ENCODE measurements at places on chromosomes 3 and 15.

DNA sequence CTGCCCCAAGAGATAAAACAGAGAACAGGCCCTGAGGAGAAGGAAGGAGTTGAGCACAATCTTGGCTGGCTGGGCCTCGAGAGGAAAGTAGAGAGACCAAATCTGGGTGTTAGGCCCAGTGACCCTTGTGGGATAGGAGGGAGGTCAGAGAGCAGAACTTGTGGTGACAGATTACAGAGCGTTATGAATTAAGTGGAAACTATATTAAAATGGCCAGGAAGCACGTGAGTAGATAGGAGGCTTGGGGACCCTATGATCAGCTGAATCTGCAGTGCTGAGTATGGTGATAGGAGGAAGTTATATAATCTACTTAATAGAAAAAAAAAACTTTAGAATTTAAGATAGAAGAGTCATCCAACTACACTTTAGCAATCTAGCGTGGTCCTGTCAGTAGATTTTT, 30.0 kb downstream of the ST6GAL1 start:
- DNase-seq, result no peak

DNA sequence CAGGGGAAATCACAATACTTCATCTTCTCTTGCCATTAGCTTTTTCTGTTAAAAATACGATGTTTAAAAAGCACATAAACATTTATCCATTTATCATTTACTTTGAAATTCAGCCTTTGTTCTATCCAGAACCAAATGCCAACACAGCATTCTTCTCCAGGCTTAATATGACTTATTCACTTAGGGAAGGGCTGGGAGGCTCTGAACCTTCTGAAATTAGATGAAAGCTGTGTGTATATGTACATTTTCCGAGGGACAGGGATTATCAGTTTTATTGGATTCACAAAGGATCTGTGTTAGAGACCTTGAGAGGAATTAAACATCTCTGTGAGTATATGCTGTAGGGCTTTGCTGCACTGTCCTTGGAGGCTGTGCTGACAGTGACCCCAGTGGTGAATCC, 210.6 kb upstream of the UBE3A start:
- DNase-seq, result no peak

- no peak for DNase-seq
Measured at GRCh38 chr15:34591306-34591705, 7.9 kb upstream of the GOLGA8B start.

DNA sequence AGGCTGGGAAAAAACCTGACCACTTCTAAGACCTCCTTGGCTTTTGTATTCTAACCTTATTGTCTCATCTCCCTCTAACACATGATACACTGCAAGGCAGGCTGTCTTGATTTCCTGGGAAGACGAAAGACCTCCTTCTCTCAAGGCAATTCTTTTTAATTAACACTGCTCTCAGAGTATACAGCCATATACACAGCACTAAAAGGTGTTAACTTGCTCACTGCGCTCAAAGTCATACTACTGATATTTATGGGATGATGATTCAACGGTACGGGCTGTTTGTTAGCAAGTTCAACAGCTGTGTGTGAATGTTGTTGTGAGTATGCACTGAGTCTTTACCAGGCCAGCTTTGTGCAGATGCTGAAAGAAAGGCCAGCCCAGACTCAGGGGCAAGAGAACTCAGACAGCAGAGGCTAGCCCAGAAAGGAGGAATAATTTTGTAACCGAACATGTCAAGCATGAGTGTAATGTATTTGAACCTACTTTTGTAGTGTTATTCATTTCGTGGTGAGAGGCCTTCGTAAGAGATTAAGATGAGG, 229.9 kb downstream of the IL5RA start:
- no peak for DNase-seq

DNA sequence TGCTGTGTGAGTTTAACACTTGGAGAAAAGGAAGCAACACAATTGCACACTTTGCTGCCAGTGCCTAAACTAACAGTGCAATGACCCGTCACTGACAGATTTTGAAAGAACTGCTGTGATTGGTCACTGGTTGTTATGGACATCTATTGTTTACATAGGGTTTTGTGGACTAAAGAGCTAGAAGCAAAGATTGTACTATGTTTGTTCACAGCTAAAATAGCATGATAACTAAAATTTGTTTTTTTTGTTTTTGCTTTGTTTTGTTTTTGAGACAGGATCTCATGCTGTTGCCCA, 112.4 kb upstream of the GOLGA8J start:
- DNase-seq, result no peak

GRCh38 chr15:78910271-78910670, 34.6 kb downstream of the CTSH start:
- DNase-seq, result no peak

GRCh38 chr3:144142151-144142840, 170.7 kb downstream of the DIPK2A start:
- no peak for DNase-seq

DNA sequence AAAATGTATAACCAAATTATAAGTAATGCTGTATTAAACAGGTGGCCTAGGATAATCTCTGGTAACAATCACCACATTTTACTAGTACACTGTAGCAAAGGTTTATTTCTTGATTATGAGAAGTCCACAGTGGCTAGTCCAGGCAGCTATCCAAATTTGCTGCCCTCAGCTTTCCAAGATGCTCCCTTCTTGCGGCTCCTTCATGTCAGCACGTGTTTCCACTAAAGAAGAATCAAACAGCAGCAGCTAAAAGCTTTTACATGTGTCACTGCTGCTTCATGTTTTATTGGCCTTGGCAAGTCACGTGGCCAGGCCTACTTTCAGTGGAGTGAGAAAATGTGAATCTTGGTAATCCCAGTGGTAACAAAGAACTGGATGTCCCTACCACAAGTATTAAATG, 5.6 kb upstream of the RBMS3 start:
- no peak for DNase-seq

DNA sequence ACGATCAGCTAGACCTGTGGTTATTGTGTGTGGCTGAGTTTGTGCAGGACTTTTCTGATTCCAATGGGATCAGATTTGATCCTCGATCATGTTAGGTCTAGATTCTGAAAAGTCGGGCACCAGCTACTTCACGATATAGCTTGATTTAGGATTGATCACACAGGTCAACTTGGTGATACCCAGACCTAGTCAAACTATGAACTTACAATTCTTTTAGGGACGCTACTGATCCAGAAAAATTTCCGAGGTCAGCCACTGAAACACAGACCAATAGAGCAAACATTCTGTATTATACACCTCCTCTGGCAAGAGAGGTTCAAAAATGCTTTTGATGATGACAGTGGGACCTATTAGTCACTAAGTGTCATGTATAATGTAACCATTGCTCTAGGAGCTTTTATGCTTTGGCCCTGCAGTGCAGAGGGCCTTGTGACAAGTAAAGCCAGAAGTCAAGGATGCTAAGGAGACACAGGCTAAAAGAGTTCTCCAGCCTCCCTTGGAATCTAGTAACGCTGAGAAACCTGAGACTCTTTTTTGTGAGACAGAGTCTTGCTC, 115.6 kb upstream of the MB21D2 start:
- no peak for DNase-seq

- DNase-seq, result no peak
Measured at GRCh38 chr15:57668016-57668415, 38.5 kb upstream of the POLR2M start.
